Daoy (cell line): ENCODE measurements at places on chromosomes 16 and 17. TPM values are rescaled to one million over a fixed set of nuclear protein-coding genes. Genes with fewer than 3 reads are reported as not detected.

DNA sequence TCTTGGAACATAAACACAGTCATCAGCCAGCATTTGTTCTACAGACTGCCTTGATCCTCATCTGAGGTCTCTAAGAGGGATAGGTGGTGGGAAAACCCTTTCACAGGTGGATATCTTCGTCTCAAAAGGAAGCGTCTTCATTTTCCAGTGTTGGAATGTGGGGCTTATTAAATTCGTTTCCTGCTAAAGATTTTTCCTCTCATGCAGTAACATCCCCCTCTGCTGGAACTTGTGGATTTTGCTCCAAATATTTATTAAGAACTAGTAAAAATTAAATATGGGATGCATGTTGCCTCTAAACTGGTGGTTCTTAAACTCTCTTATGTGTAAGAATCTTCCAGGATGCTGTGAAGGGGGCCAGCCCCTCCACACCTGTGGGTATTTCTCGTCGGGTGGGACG, 20.1 kb upstream of the MLYCD start:
- DNase-seq: peak; percentile 18

Gene PLXDC1
- total RNA-seq: 0.11 TPM in 1 of 2 replicates, not detected in the other

DNA sequence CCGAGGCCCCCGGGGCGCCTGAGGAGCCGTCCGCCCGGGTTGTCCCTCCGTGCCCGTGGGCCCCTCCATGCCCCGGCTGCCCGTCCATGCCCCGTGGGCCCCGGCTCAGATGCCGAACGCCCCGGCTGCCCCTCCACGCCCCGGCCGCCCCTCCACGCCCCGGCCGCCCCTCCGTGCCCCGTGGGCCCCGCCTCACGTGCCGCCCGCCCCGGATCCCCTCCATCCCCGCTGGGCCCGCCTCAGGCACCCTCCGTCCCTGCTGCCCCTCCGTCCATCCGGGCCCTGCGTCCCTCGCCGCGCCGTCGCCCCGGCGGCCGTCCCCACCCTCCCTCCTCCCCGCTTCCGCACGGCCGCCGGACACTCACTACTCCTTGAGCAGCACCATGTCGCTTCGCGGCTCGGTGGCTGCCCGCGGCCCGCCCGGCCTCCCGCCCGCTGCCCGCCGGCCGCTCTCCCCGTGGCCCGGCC, 382 bp downstream of the PITPNA start:
- no peak for DNase-seq

GRCh38 chr17:42456223-42457106, 2.2 kb upstream of the ATP6V0A1 start:
- DNase-seq: peak; percentile 34

Gene TMIGD1
- total RNA-seq: not detected in 2 replicates

DNA sequence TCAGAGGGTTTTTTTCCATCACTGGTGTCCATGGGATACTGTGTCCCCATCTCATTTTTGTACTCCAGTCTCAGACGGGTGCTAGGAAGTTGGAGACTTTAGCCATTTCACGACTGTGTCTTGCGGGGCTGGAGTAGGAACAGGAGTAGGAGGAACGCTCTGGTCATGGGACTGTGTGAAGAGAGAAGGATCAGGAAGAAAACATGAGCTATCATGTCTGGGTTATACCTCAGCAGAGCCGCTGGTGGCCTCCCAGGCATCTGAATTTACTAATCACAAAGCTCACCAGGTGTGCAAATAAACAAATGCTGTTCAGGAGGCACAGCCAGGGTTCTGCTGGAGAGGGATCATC, 225.4 kb downstream of the SEC14L1 start:
- no peak for DNase-seq
